Activated CD4-positive, CD25-positive, alpha-beta regulatory T cell (primary cell): ENCODE measurements at places on chromosomes 16 and 17.

GRCh38 chr16:80744856-80745255 is 59.5 kb downstream of the CDYL2 start:
- no peak for DNase-seq

- no peak for DNase-seq
These were observed 63.0 kb downstream of the VPS53 start for GRCh38 chr17:651596-651995.

DNA sequence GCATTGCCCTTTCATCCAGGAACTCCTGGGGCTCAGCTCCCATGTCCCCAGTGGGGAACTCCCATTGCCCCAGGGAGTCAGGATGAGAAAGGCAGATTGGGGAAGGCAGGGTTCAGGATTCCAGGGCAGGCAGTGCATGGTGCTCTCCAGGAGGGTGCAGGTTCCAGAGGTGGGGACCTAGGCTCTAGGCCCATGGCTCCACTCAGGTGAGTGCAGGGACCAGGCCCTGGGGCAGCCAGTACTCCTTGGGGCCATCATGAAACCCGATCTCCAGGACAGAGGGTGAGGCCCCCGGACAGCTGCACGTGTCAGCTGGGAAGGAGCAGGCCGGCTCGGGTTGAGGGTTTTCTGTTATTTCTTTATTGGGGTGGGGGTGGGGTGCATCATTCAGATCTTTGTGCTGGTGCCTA is 1.3 kb upstream of the MTSS2 start:
- no peak for DNase-seq

- no peak for DNase-seq
These were observed 20.0 kb downstream of the GLG1 start for GRCh38 chr16:74586948-74587347.

GRCh38 chr17:64117981-64118979 is 11.7 kb downstream of the ERN1 start:
- no peak for DNase-seq

- no peak for DNase-seq
These were observed 113.2 kb upstream of the SDK2 start for GRCh38 chr17:73757420-73757819.

DNA sequence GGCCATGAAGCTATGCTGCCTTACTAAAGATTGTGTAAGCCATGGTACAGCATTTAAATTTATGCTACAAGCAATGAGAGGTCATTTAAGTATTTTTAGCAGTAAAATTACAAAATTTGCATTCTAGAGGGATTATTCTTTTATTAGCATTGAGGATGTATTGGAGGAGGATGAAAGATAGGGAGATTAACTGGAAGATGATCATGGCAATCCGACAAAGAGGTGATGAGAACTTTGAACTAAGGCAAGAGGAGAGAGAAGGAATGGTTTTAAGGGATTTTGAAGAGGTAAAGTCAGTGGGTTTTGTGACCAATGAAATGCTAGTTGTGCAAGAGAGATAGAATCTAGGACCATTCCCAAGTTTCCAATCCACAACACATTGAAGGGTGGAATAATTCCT is 129.9 kb downstream of the SNX11 start:
- DNase-seq: no peak

DNA sequence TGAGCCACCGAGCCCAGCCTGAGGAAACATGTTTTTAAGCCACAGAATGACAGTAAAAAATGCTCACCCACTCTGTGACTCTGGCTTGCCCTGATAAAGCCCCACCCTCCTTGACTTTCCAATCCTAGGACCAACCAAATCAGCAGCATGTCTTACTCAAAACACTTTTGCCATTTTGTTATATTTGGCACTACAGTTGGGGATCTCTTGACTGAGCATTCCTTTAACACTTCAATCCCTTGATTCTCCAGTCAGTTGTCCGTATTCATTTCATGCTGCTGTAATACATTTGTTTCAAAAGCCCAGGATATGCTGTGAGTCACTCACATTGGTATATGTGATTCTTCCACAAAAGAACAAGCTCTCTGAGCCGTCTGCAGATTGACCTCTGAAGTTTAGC is 8.2 kb downstream of the MYH3 start:
- no peak for DNase-seq

DNA sequence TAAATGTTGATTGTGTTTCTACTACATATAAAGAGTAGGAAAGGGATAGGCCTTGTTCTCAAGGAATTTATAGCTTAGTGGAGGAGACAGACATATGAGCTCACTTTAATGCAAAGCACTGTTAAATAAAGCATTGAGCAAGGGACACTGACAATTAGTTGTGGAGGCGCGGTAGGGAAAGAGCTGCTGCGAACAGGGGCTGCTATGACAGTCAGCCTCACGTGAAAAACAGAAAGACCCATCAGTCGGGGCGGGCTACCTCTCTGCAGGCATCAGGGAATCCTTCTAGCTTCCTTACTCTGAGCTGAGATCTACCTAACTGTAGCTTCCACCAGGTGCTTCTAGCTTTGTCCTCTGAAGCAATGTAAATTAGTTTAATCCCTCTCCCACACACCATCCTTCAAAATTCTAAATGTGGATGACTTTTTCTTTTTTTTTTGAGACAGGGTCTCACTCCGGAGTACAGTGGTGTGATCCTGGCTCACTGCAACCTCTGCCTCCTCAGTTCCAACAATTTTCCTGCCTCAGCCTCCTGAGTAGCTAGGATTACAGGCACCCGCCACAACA is 129.9 kb upstream of the ZFHX3 start:
- DNase-seq: no peak

- DNase-seq: no peak
These were observed 21.4 kb upstream of the PITPNM3 start for GRCh38 chr17:6577686-6578263.

DNA sequence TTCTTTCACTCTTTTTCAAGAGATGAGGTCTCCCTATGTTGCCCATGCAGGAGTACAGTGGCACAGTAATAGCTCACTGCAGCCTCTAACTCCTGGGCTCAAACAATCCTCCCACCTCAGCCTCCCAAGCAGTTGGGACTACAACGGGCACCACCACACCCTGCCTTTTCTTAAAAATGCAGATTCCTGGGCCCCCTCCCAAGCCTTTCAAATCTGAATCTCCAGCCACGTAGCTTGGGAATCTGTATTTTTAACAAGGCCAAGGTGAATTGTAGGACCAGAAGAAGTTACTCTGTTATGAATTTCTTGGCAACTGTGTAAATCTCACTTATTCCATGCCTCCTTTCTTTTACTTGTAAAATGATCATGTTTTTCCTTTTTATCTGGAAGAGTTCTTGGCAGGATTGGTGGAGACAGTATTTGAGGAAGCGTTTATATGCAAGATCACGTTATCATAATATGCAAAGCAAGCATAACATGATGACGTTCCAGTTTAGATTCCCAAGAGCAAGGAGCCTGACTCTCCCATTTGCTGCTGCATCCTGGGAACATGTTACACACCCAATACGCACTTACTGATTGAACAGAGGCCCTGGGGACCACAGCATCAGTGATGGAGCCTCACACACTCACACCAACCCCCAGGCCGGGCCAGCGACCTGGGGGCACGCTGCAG is 44.5 kb downstream of the LITAF start:
- DNase-seq: no peak

DNA sequence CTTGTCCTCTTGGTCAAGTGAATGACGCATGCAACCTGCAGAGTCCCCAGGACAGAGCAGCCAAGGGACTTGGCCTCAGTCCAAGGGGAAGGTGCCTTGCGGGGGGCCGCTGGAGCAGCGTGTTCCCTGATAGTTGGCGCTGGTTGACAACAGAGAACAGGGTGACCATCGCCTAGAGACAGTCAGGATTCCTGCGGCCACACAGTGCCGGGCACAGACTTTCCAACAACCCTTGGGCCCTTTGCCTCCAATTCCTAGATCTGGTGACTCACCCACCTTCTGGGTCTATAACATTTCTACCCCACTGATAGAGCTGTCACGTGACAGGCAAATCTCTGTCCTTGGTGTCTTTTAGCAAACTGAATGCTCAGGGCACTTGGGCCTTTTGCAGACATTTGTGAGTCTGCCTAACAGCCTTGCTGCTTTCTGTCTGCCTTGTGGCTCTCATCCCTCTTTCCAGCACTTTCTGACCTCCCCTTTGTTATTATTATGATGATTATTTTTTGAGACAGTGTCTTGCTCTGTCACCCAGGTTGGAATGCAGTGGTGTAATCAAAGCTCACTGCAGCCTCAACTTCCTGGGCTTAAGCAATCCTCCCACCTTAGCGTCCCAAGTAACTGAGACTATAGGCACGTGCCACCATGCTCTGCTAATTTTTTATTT is 11.9 kb upstream of the TEDC2 start:
- no peak for DNase-seq

DNA sequence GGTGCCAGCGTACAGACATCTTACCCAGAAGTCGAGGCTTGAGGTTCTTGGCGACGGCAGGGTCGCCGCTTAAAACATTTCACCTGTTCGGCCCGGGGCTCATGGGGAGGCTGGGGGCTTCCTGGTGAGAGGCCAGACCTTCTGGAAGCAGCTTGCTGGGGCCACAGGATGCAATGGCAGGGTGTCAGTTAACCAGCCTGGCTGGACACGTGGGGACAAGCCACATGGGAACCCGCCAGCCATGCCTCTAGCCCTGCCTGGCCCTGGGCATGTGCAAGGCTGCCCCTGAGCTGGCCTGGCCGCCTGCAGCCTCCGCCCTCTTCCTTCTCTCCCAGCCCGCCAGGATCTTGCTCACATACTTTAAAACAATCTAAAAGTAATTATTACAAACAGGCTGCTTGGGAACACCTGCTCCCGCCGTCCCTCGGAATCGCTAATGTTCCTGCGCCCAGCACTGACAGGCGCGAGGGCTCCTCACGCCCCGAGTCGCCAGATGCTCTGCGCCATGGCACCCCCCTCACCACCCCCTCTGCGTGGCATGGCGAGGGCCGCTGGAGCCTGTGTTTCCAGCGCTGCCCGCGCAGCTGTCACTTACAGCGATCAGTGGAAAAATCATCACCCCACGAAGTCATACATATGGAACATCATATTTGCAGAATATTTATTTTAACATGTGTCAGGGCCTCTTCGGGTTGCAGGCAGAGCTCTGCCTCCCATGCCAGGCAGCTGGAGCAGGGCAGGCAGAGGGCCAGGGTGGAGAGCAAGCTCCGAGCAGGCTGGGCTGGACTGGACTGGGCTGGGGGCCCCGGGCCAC is 188.7 kb upstream of the GSE1 start:
- DNase-seq: no peak

- DNase-seq: no peak
These were observed 16.2 kb upstream of the PVALEF start for GRCh38 chr17:81148986-81149533.

DNA sequence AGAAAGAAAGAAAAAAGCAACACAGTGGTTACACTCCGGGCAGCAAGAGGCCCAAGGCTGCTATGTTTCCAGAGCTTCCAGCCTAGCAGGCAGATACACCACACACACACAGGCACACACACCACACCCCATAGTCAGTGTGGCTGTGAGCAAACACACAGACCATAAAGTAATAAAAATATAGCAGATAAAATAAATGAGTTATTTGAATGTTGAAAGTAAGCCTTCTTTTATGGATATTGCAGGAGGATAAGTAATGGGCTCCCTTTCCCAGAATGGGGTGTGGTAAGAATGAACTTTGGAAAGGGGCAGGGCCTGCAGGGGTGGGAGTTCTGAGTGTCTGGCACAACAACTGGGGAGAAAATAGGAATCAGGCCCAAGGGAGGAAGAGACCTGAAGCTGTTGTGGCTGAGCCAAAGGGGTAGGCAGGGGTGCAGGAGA is 4.8 kb upstream of the CDK5RAP3 start:
- DNase-seq: no peak

DNA sequence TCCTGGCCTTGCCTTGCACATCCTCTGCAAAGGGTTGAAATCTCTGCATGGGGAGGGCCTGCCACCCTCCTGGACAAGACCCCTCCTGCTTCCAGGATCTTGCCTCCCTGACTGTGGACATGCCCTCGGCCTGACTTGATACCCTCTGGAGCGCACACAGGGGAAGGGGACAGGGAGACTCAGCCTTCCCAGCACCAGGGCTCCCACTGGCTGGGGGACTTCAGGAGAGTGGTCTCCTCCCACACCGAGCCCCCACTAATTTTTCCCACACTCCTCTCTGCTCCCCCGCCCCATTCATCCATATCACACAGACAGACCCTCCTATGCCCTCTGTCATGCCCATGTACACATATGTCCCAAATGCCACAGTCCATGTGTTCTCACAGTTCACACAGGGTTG is 14.3 kb downstream of the SGCA start:
- no peak for DNase-seq

GRCh38 chr16:4811242-4811641 is 8.8 kb upstream of the ROGDI start:
- DNase-seq: no peak

DNA sequence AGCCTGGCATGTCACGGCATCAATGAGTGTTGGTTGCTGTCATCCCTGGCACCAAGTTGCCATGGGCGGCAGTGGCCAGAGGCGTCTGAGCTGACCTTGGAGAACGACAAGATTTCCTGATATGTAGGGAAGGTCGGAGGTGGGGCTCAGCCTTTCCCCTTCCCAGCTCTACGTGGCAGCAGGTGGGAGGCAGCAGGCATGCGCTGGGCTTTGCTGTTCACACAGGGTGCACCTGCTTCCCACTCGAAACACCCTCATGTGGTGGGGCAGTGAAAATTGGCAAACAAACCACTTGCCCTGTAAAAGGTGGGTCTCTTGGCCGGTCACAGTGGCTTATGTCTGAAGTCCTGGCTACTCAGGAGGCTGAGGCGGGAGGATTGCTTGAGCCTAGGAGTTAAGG is 12.3 kb upstream of the TFAP4 start:
- no peak for DNase-seq

GRCh38 chr16:29809850-29810698 is 1.9 kb upstream of the PRRT2 start:
- no peak for DNase-seq

DNA sequence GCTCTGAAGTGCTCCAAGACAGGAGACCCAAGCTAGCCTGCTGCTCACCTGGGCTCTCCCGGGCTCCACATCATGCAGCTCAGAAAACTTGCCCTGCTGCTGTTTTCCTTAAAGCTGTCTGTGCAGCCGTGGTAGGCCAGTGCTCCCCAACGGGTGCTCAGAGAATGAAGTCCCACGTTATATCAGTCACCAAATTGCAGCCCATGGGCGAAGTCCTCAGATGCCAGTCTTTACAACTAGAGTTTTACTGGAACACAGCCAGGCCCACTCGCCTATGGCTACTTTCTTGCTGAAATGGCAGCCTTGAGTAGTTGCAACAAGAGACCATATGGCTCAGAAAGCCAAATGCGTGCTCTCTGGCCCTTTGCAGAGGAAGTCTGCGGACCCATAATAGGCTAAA is 6.3 kb downstream of the CREBBP start:
- no peak for DNase-seq
